HEK293T (cell line): ENCODE measurements at places on chromosomes 7 and 10.

DNA sequence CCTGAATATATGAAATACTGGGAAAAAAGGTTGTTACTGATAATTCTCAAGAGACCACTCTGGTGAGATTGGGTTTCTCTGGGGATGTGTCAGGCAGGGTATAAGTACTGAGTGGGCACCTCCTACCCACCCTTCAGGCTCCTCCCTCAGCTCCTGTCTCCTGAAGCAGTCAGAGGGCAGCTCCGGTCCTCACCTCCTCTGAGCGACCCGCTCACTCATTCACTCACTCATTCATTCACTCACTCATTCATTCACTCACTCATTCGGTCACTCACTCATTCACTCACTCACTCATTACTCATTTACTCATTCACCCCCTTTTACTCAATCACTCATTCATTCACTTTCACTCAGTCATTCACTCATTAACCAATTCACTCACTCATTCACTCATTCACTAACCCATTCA, 6.9 kb upstream of the PFKP start:
- DNase-seq, result no peak

DNA sequence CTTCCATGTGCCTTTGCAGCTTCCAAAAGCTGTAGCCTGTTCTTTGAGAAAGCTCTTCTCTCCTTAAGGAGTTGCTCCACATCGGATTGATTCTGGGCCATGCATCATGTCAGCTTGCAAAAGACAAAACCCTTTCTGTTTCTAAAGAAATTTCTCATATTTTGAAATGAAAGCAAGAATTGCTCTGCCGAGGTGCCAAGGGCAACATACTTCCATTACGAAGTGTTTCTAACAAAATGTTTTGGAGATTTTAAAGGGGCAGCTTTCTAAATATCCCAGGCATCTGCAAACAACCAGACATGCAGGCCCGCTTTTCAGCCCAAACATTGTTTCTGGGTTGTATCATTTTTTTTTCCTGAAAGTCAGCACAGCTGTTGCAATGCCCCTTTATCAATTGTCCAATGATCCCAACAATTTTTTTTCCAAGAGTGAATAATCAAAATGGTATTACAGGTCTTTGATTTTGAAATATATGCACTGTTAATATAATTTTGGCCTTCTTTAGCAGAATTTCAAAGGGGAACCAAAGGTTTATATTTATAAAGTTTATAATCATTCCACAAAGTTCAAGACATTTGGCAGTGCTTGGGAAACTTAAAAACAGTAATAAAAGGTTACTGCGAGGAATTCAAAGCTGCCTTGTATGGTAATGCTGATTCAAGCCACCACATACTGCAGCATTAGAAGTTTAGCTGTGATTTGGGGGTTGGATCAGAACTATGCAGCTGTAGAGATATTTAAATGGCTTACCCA, 61.0 kb downstream of the TES start:
- DNase-seq, result no peak

DNA sequence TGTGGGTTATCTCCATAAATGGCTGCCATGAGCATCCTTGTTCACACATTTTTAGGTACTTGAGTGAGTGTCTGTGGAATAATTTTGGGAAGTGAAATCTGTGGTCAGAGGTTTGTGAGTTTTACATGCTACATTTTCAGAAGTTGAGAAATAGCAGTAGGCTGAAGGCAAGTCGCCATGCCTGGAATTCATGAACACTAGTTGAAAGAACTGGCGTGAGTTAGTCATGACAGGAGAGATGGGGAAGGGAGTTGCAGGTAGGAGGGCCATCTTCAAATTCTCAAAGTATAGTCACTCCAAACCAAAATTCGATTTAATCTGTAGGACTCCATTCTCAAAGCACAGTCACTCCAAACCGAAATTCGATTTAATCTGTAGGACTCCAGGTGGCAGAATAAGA, 89.6 kb downstream of the EGFR start:
- DNase-seq, result no peak

DNA sequence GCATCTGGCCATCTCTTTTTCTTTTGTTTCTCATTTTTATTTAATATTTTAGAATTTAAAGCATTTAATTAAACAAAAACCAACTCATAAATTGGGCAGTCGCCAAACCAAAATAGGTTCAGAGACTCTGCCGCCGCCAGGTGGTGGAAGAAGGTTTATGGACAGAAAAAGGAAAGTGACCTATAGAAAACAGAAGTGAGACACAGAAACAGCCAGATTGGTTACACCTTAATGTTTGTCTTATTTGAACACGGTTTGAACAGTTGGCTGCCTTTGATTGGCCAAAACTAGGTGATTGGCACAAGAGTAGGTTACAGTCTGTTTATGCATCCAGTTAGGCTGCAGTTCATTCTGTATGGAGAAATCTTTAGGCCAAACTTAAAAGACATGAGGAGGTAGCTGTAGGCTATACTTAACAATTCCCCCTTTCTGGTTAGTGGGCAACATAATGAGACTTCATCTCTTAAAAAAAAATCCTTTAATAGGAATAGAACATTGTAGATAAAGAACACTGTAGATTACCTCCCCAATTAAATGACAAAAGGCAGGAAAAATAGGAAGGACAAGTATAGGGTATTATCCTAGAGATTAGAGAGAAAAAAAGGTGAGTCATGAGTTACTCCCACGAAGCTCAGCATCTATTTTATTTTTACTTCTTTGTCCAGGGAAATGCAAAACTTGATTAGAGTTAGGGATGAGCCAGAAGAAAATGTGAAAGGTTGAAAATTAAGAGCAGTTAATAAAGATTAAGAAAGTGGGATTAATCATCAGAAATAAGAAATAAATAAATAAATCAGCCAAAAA, 23.9 kb upstream of the CYCS start:
- DNase-seq, result no peak

GRCh38 chr10:64039198-64039597, 518.0 kb downstream of the REEP3 start:
- DNase-seq, result no peak

DNA sequence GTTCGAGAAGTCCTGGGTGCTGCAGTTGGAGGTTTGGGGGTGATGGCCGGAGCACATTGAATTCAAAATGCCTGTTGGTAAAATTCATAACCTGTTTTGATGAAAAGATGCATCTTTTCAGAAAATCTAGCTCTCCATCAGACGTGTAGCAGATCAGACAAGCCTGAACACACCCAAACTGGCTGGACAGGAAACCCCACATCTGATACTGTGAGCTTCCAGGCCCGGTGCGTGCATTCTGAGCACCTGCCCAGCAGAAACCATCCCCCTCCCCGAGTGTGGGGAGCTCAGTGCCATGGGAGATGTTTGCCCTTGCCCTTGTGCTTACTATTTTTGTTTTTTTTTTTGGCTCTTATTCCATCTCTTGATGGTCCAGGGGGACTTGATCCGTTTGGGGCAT, 417.1 kb downstream of the TCERG1L start:
- DNase-seq, result no peak

DNA sequence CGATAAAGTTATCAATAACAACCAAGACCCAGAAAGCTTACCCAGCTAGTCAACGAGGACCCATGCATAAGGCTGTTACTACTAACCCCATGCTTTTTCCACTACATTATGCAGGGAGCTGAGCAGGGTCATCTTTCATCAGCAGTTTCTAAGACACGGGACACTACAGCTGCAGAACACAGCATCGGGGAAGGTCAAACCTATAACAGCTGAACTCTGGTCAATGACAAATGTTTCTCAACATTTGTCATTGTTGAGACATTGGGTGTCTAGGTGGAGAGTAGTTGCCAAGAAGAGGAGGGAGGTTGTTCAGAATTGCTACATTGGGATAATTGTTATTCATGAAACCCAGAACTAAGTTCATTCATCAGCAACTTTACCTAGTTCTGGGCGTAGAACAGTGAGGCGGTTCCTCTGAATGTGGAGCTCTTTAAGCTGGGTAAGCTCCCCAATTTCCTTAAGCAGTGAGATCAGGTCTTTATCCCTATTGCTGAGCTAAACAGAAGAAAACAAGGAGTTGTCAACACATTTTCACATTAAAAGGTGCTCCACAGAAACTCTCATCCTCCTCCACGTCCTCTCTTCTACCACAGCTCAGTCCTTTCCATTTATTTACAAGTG, 105.6 kb downstream of the ZNF22 start:
- no peak for DNase-seq

DNA sequence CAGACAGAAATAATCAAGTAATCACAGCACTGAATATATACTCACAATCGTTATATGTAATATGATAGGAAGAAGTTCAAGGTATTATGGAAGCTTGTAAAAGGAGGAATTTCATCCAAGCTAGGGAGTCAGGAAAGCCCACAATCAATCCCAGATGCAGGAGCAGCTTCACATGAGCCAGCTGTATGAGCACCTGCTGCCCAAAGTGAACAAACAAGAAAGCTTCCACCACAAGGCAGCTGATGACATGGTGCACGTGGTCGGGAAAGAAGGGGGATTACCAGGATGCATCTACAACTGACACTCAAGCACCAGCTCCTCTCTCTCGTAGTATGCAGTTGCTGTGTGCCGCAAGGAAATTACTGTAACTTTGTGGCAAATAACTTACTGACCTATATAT, 225.2 kb downstream of the XPNPEP1 start:
- no peak for DNase-seq

DNA sequence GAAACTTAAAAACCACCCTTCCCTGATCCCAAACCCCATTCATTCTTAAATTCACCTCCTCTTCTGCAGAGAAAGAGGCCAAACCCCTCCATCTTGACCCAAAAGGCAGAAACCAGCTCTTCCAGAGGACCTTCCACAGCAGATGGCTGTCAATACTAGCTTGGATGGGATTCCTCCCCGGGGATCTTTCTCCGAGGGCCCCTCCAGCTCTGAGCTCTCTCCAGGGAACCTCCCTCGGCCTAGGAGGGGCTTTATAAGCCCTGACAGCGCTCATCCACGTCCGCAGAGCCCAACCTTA, 5.4 kb downstream of the TNRC18 start:
- no peak for DNase-seq

- no peak for DNase-seq
Measured at GRCh38 chr10:90947030-90947960, 26.4 kb upstream of the ANKRD1 start.

GRCh38 chr7:95509199-95509598, 23.5 kb downstream of the ASB4 start:
- no peak for DNase-seq

GRCh38 chr7:129771201-129771927, 159.8 kb downstream of the NRF1 start:
- no peak for DNase-seq

DNA sequence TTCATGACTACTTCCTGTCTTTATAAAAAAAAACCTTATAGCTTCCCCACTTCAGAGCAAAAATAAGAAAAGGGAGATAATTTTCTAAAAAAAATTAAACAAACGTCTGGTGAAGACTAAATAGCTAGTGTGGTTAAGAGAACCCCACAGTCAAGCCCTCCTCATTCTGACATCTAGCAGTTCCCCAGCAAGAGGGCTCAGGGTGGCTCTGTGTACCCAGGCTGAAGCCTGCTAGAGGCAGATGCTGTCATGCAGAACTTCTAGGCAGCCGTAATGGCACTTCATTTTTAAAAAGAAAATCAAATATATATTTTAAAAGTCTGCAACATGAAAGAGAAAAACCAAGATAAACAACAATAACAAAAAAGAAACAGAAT, 223.1 kb upstream of the KLF14 start:
- DNase-seq, result no peak

DNA sequence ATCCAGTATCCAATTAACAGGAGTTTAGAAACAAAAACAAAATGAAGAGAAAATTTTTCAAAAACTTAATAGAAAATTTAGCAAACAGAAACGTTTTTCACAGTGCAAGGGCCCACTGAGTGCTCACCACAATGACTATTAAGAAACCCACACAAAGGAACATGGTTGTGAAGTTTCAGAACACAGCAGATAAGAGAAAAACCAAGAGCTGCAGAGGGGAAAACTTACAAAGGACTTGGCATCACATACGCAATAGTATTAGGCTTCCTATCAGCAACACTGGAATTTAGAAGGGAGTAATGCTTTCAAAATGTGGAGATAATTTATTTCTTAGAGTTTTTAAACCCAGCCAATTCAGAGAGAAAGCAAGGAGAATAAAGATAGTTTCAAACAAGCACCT, 1.7 kb upstream of the C7orf25 start:
- DNase-seq, result no peak

GRCh38 chr10:132099389-132100090, 33.8 kb downstream of the JAKMIP3 start:
- no peak for DNase-seq

- no peak for DNase-seq
Measured at GRCh38 chr10:5951167-5951711, 26.1 kb downstream of the IL15RA start.

DNA sequence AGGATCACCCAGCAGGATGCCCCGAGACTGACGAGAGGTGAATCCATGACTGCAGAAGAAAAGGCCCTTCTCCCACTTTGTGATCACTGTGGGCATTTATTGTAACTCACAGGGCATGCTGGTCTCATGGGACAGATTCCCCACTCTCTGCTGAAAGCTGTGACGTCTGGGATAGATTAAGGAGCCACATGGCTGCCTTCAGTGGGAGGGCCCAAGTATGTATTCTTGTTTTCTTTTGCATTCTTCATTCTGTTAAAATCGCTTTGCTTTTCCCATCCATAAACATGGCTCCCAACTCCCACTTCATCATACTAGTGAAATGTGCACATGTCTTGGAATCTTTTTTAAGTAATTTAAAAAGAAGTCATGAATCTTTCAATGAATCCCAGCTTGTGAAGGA, 67.2 kb downstream of the FAM107B start:
- no peak for DNase-seq

DNA sequence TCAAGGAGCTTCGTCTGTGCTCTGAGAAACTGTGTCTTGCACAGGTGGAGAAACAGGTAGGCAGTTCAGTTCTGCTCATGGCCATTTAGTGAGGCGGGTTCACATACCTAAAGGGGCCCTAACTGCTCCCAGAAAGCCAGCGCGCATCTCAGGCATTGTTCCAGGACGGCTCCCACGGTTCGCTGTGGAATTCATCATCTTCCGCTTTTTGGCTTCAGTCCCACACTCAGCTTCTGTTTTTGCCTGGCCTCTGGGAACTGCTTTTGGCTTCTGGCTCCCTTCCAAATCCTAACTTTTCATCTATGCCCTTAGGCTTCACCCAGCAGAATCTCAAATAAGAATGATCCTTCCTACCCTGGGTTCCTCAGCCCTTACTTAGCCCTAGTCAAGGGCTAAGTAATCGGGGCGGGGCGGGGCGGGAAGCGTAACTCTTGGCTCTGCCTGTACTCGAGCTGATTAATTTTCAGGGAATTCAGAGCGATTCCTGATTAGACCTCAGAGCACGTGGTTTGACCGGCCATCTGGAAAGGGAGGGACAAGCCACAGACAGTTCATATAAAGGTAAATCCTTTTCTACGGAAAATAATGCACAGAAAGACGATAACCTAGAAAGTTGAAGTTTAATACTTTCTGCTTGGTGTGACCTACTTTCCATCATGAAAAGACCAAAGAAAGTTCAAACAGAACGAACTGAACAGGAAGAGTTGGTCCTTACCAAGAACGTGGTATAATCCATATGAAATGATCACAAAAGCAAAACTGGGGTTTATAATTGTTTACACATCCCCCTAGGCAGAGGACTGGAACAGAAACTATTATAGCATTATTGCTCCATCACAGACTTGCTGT, 105.7 kb downstream of the ST8SIA6 start:
- DNase-seq, result peak; percentile 52
